NCI-H2227 treated with DMSO at 0.1 percent for 48 hours (cell line): ENCODE measurements at places on chromosomes 1 and 21.

DNA sequence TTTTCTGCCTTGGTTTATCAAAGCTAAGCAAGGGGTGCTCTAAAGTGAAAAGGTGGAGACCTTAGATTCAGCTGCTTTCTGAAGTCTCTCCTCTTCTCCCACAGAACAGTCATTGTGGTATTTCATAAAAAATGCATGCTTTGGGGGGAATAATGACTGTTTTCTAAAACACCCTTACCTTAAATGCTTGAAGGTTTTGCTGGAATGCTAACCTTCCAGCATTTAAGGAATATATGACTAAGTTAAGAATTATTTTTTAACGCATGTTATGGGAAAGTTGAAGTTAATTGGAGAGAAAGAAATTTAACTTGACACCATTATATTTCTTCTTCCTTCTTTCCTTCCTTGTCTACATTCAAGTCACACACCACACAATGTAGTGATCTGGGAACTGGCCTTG lies 162.5 kb downstream of the ROR1 start:
- no peak for DNase-seq

- peak; percentile 85 for DNase-seq
These were observed at the start of gene NTMT2 for GRCh38 chr1:170145770-170146676. TSS of gene NTMT2 (plus strand) at chr1:170145959. CDS start at chr1:170146108, 149 bp downstream.

DNA sequence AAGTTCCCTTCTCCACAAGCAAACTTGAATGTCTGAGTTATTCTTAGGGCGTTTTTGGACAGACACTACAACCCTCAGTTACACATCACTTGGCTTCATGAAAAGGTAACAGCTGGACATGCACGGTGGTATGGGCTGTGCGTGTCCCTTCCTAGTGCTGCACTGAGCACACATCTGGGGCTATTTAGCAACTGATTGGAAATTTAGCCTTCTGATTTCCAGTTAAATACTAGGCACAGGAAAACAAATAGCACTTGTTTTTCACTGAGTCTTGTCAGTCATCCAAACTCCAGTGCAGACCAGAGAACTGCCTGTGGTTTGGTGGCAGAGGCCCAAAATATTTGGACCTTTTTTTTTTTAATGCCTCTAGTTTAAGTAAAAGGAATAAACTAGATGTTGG lies 134.7 kb downstream of the TGFBR3 start:
- no peak for DNase-seq

GRCh38 chr1:243471754-243472745 lies 216.2 kb downstream of the SDCCAG8 start:
- no peak for DNase-seq

DNA sequence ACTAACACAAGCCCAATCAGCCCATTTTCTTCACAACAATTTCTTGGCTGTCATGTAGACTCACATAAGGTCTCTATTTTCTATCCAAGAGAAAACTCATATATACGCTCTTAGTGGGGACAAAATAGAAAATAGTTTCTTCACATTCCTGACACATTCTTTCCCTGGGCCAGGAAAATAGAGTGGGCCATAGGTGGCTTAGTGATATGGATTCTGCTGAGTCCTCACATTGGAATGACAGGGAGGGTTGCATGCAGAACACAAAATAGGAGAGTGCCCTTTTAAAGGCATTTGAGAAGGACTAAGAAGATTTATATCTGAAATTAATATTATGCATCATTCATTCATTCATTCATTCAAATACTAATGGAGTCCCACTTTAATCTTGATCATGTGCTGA lies 207.7 kb downstream of the LYPLAL1 start:
- DNase-seq: no peak

DNA sequence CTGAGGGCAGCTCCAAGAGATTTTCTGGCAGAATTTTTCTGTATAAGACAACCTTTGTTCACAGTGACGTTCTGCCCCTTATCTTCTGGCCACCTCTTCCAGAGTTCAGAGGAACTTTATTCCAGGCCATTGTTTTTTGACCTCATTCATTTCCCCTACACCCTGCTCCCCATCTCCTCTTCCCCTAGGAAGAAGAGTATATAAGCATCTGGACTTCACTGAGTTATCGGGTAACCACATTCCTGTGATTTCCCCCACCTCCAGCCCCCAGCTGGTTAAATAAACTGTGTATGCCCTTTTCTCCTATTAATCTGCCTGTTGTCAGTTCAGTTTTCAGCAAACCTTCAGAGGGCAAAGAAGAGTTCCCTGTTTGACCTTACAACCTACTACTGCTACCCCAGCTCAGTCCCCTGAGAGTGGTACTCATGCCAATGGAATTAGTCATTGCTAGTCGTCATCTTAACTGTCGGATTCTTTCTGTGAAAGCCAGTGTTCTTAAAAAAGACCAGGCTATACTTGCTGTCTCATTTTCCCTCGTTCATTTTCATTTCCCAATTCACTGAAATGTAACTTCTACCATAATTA lies 14.3 kb upstream of the ALG14 start:
- DNase-seq: no peak
